ENCODE measurements at places on chromosomes 5 and 9.
A peak's percentile ranks its signal among the peaks of the same experiment; 100 is the strongest.

DNA sequence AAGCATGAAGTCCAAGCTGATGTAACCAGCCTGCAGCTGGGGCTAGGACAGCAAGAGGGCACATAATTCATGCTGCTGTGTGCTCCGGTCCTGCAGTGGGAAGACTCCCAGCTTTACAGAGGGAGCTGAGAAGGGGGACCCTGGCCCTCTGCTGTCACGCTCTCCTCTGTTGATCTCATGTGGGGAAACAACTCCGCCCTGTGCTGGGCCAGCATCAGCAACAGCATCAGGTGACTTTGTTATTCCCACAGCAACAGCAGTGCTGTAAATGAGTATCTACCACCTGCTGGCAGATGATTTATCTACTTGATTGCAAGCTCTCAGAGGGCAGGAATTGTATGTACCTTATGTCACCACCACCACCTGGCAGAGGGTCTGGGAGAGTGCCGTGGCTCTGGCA, 176.2 kb downstream of the COL23A1 start:
- DNase-seq, result no peak

- peak; percentile 25 for DNase-seq
Measured at GRCh38 chr5:65760504-65761275, 38.7 kb downstream of the NLN start.

DNA sequence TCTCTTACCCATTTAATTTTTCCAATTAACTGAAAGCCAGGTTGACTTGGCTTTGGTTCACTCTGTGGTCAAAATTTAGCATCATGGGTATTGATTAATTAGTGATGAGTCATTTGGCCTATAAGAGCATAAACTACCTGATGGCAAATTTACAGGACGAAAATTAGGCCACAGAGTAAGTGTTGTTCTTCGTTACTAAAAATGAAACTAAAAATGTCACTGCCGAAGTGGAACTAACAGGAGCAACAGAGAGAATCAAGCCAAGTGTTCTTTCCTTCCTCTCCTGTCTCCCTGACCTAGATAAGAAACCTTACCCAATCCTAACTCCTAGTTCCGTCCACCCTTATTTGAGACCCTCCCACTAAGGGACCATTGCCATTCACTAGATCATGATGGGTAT, 176.9 kb downstream of the RAB3C start:
- DNase-seq, result no peak

DNA sequence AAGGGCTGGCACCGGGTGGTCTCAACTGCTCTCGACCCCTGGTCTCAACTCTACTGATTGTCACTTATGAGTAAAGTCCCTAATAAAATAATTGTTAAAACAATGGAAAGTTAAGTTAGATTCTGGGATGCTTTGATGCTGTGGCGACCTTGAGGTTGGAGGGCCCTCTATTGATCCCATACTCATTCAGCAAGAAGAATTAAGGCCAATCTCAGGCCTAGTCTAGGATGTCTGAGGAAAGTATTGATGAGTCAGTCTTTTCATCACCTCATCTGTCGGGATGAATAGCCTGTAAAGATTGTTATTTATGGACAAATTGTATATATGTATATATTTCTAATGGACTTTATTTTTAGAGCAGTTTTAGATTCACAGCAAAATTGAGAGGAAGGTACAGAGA, 50.8 kb downstream of the WDR36 start:
- DNase-seq, result no peak

GRCh38 chr5:138495351-138495750, 30.1 kb downstream of the EGR1 start:
- no peak for DNase-seq

DNA sequence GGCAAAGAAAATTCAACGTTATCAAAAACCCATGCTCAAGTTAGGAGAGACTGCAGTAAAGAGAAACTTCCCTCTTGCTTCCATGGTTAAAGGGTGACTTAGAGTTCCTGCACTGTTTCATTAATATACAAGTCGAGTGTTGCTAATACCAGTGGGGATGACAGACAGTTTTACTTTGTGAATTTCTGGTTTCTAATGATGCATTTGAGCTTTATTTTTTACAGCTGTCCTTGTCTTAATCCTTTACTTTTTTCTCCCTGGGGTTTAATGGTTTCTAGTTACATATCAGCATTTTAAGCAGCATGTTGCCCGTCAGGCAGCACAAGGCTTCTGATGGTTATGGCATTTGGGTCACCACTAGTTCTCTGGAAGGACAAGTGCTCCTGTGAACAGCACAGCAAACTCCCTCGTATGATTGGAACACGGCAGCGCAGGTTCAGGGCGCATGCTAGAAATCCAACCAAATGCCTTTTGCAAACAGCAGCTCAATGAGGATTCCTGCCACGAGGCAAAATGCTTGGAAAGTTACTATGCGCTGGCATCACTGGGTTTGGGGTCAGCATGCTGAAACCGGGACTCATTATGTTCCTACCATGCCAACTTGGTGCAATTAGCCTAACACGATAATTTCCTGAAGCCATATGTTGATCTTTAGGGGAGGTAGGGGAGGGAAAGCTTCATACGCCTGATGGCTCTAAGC, 463.8 kb downstream of the BNC2 start:
- no peak for DNase-seq

DNA sequence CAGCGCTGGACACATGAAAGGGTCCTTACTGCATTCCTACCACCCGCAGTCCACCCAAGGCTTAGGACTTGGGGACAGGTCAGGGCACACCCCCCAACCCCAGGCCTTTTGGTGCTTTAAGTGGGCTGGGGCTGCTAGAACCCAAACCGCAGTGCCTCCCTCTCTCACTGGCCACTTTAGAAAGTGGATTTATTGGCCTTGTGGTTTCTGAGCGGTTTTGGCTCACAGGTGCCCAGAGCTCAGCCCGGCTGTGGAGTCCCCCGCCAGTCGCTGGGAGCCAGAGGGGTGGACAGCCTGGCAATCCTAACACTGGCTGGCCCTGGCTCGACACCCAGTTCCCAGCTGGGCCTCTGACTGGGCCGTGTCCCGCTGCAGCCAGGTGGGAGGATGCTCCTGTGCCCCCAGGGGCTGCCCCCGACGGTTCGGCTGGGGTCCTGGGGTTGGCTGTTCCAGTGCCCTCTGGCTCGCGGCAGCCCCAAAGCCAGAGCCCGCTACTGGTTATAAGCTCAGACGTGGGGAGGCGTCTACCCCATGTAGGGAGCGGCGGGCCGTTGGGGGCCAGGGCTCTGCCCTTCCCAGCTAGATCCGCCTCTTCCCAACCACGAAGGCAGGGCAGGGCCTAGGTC, 65.2 kb upstream of the RNU6ATAC start:
- no peak for DNase-seq

DNA sequence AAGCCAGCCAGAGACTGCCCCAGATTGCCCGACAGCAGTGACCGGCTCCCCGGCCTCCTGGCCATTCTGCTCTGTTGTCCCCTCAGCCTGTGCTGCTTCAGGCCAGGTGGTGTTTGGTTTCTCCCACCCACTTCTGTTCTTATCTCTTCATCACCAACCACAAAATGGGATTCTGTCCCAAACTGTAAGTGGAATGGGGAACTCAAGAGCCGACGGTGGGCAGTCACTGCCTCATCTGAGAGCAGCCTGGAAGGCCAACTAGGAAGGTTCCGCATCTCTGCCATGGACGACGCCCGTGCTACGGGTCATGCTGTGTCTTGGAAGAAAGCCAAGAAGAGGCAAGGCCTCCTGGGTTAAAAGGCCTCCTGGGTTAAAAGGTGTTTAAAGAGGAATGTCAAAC, 219.0 kb upstream of the PIK3R1 start:
- DNase-seq, result no peak

- DNase-seq, result no peak
Measured at GRCh38 chr5:1481266-1481958, 36.2 kb upstream of the SLC6A3 start.

DNA sequence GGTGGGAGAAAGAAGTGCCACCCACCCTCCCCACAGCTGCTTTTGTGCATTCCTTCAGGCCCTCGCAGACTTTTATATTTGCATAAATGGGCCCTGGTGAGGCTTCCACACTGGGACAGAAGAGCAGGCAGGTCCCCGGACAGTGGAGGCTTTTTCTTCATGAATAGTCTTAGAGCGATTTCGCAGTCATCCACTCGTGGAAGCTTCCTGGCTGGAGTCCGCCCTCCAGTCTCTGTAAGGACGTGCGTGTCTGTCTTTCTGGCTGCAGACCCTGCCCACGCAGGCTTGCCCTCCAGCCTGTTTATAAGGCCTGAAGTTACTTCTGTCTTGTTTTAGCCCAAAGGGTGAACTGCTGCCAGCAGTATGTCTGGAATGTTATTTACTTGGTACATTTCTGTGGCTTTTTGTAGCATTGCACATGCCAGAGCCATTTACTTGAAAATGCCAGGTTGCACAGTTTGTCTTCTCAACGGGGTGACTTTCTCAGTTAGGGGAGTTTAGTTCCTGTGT, 195.7 kb downstream of the AOPEP start:
- no peak for DNase-seq

GRCh38 chr5:11904265-11904906, at the start of gene CTNND2:
CTNND2 (minus strand) TSS chr5:11904446; CDS start chr5:11903853, 593 bp downstream.
- DNase-seq, result no peak

- DNase-seq, result no peak
Measured at GRCh38 chr5:89090037-89090436, 207.1 kb upstream of the MEF2C start.

- peak; percentile 47 for DNase-seq
Measured at GRCh38 chr9:130707225-130707976, 13.8 kb downstream of the EXOSC2 start.

DNA sequence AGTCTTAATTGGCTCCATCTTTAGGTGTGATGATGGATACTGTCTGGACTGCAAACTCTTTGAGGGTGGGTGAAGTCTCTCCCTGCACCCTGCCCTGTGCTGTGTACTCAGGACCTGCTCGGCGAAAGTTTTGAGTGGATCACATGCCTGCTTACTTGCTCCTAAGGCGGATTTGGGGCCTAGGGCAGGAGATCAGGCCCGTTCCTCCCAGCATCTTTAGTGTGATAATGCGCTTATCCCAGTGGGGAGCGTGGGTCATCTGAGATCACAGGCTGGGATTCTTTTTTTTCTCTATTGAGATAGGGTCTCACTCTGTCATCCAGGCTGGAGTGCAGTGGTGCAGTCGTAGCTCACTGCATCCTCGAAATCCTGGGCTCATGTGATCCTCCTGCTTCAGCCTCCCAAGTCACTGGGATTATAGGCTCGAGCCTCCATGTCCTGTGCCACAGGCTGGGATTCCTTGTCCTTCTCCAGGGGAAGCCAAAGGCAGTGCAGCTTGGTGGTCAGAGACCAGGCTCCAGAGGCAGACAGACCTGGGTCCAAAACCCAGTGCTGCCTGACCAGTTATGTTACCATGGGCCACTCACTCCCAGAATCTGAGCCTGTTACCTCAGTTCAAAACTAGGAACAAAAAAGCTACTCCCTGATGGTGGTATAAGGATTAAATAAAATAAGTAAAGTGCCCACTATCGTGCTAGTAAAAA, 59.7 kb downstream of the ZNF618 start:
- no peak for DNase-seq

DNA sequence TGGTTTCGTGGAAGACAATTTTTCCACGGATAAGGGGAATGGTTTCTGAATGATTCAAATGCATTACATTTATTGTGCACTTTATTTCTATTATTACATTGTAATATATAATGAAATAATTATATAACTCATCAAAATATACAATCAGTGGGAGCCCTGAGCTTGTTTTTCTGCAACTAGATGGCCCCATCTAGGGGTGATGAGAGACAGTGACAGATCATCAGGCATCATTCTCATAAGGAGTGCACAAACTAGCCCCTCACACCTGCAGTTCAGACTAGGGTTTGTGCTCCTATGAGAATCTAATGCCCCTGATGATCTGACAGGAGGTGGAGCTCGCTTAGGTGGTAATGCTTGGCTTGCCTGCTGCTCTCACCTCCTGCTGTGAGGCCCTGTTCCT, 6.4 kb downstream of the ISCA1 start:
- no peak for DNase-seq

DNA sequence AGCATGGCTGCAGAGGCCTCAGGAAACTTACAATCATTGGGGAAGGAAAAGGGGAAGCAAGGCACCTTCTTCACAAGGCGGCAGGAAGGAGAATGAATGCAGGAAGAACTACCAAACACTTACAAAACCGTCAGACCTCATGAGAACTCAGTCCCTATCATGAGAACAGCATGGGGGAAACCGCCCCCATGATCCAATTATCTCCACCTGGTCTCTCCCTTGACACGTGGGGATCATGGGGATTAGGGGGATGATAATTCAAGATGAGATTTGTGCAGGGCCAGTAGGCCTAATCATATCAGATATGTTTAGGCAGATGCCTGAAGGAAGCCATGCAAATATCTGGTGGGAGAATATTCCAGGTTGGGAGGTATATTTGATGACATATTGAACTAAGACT, 1176.4 kb upstream of the CDH18 start:
- no peak for DNase-seq

DNA sequence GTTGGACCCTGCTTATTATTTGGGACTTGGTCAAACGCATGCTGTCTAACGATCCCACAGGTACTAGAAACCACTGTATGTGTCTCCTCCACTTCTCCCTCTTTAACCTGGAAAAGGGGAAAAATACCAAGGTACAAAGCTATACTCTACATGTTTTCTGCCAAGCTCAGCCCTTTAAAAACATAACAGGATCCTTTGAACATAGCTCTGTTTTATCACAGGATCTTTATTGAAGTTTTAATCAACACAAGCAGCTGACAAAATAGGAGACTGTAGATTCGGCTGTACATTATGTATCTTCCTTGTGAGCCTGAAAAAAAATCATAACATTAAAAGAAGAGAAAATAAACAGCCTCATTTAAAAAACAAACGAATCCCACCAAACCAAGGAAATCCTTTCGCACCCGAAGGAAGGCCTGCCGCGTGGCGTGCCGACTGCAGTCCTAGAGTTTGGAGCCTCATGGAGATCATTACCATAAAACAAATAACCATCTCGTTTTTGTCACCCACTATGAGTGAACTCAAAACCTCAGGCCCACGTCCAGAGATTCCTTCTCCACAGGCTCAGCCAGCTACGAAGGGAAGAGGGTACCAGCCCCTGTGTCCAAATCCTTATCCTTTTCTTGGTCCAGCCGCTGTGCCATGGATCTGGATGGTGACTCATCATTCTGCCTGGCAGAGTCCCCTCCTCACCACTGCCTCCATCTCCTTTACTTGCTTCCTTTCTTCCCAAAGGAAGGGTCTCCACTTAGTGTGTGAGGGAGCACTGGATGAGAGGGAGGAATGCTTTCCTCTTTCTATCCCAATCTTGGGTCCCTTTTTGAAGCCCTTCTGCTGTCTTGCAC, 651.1 kb downstream of the CCDC171 start:
- DNase-seq, result no peak

Measured in stimulated activated CD8-positive, alpha-beta memory T cell treated with anti-CD3 and anti-CD28 coated beads, Interleukin-2, amount 100 ng/mL, for 1 hour (primary cell).